ENCODE measurements at places on chromosomes 12 and 14.

DNA sequence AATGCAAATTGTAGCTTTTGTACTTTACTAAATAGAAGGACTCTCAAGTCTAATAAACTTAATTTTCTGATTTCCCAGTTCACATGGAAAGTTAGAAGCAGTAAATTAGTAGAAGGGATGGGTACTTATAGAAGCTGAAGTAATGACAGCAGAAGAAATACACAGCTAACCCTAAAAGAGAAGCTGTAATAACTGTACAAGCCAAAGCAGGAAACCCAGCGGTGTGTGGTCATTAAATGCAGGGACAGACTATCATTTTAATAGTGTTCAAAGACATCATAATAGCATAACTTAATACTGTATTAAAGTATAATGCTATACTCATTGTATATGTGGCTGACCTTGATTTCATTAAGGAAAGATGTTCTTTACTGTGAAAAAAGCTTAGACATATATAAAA is 74.9 kb downstream of the PCNX1 start:
- no peak for DNase-seq

DNA sequence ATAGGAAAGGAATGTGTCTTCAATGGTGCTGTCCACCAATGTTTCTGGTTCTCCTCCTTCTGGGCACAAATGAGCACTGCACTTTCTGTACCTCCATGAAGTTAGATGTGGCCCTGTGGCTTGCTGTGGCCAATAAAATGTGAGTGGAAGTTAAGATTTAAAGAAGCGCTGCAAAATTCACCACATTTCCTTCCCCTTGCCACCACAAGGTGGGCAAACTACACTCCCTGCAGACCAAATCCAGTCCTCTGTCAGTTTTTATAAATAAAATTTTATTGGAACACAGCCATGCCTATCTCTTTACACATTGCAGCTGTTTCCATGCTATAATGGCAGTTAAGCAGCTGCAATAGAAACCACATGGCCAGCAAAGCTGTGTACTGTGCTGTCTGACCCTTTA is 141.4 kb upstream of the TMPO start:
- DNase-seq, result no peak

DNA sequence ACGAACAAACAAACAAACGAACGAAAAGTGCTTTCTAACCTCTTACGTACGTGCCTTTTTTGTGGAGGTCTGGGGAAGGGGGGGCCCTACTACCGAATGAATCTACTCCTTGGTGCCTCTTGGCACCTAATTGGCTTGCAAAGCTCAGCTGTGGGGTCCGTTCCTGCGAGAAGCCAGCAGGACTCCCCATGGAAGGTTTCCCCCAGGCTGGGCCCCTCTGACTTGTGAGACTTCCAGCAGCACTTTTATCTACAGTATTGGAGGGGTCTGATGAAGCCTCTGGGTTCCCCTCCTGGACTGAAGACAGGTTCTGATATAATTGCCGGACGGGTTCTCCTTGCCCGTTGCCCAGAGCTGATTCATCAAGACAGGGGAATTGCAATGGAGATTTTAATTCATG is 1.2 kb upstream of the TMEM106C start:
- no peak for DNase-seq

DNA sequence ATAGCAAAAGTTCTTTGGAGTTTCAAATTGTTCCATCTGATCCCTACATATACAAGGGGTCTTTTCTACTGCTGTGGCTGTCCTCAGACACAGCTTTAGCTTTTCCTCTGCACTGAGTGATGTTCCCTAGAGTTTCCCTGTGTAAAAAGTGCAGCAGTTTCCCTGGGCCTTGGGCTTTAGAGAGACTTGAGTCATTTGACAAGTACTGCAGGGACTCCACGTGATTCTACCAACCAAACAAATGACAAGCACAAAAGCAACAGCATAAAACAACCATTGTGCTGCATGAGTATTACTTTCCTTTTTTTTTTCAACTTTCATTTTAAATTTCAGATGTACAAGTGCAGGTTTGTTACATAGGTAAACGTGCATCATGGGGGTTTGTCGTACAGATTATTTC is 272.8 kb downstream of the PDZRN4 start:
- DNase-seq, result no peak

DNA sequence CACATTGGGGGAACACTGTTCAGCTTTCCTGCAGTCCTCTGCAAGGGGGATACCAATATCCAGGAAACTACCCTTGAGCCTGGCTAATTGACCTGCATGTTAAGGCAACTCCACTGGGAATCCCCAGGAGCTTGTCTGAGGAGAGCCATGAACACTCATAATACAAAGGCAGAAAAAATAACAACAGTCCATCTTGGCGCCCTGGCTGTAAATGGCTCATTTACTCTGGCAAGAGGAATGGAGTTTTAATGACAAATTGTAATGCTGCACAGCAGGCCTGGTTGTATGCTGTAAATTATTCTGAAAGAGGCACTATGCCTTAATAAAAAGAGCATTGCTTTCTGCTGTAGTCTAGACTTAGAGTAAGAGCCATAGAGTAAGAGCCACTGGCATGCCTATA is 58.3 kb downstream of the SLC8A3 start:
- no peak for DNase-seq

DNA sequence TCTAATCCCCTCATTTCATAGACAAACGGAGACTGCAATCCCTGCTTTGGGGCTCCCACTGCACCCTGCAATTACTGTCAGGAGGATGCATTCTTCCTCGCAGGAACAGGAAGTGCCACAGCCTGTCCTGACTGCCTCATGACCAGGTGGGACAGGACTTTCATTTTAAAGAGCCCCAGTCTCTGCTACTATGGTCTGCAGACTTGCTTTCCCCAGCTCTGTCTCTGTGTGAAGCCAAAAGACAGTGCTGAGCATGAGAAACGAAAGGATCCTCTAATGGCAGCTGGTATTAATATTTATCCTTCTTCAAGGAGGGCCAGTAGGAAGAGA is 60.0 kb upstream of the PNMA1 start:
- no peak for DNase-seq

- DNase-seq, result no peak
Measured at GRCh38 chr14:78848234-78848820, 678.2 kb downstream of the NRXN3 start.

- DNase-seq, result no peak
Measured at GRCh38 chr12:132222096-132222807, 78.0 kb downstream of the NOC4L start.

GRCh38 chr14:37201724-37202123 is 4.0 kb downstream of the MIPOL1 start:
- no peak for DNase-seq

DNA sequence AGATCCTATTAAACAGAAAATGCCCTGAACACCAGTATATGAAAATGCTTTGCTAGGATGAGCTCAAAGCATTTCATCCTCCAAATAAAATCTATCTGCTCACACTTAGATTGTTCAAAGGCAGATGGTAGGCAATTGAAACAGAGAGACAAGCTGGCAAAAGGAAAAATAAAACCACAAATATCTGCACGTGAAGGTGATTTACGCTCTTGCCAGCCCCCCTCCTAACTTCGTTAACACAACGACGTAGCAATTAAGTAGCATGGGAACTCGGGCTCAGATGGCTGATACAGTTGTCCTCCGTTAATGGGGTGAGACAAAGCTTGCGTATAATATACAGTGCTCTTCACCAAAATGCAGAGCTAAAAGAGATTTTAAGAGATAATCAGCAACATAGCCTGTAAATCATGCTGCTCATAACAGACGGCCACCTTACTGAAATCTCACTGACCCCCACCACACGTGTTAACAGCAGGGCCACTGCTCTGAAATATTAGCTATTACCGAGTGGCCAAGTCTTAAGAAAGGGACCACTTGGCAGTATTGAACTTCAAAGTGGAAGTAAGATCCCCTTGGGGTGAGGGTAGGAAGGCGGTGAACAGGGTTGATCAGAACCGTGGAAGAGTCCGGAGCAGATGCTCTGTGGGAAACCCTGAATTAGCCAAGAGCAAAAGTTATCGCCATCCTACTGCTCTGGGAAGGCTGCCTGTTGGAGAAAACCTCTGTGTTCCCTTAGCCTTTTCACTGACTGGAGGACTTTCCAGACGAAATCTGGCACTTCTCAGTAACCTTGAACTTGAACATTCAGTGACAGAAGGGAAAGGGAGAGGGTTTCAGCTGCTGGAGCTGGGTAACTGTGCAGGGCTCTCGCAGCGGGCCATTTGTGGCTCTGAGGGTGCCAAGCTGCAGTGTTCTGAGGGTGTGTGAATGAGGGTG is 23.1 kb downstream of the ETV6 start:
- DNase-seq, result no peak

DNA sequence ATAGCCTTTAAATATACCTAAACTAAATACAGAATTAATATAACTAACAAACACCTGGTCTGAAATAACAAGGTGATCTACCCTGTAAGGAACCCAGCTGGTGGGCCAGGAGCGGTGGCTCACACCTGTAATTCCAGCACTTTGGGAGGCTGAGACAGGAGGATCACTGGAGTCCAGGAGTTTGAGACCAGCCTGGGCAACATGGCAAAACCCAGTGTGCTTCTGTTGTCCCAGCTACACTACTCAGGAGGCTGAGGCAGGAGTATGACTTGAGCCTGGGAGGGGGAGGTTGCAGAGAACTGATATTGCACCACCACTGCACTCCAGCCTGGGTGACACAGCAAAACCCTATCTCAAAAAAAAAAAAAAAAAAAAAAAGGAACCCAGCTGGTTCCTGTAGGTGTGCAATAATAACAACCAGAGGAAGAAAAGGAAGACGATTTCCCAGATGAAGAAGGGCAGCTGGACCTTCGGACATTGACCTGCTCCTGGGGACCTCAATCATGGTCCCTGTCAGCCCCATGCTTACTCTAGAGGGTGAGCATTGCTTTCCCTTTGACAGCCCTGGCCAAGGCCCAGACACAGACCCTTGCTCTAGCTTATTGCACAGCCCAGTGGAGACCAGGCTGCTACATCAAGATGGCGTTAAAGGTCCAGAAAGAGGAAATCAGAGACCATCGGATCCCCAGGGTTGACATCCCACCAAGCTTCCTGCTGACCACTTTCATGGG is 5.4 kb downstream of the FOS start:
- DNase-seq, result peak; percentile 87

GRCh38 chr12:88553941-88554658 is 26.2 kb downstream of the KITLG start:
- no peak for DNase-seq

- no peak for DNase-seq
Measured at GRCh38 chr12:53561590-53561953, 54.3 kb upstream of the NPFF start.

- DNase-seq, result no peak
Measured at GRCh38 chr14:75491376-75491978, 30.8 kb upstream of the BATF start.

GRCh38 chr14:75980856-75981255 is 939 bp downstream of the TGFB3 start:
- no peak for DNase-seq

DNA sequence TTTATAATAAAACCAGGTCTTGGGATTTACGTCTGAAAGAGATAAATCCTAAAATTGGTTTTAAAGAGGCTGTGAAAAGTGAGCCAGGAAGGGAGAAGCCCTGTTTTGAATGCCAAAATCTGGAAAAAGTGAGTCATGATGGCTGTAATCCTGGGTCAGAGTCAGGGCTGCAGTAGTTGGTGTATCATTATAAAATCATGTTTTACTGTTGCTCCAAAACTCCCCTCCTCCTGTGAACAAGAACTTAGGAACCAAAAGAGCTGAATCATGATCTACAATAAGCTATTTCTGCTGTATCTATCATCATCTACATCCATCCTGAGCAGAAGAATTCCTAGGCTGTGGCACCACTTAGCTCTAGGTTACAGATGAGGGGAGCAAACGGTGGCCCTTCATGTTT is 79.3 kb downstream of the LMO3 start:
- DNase-seq, result no peak

DNA sequence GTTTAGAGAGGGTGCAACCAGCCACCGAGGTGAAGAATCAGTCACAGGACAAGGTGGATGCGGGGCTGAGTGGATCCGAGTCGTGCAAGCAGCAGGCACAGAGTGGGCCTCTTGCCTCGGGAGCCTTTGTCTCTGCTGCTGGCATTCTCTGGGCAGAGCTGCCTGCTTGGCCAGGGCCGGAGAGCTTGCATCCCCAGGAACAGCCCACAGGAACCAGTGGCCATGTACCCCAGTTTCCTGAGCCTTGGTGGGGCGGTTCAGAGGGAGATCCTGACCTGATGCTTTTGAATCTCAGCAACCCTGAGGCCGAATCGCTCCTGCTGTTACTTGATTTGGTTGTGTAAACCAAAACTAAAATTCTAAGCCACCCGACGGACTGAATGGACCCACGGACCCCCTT is 50.1 kb upstream of the EIF5 start:
- DNase-seq, result no peak

DNA sequence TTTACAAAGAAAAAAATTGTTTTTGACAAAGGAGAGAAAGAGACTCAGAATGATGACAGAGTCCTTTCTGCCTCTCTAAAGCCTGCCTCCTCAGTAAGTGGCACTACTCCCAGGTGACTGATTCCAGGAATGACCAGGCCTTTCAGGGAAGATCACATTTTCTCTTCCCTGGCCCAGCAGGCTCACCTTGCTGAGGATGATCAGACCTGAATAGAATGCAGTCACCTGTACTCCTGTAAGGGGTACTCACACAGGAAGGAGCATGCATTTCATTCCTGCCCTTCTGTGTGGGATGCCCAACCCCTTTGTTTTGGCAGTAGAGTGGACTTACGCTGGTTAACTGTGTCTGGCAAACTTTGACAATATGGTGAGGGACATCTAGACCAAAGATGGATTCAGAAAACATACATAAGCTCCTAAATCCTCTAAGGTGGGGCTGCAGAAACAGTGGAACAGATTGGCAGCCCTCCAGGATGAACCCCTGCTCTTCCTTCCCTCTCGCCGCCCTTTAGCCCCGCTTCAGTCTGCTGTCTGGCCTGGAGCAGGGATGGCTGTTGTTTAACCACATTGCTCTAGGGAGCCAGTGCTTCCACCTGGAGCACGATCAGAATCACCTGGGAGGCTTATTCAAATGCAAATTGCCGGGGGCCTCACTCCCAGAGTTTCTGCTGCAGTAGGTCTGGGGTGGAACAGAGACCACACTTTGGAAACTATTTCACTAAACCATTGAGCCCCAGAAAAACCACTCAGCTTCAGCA is 29.8 kb downstream of the ERG28 start:
- no peak for DNase-seq

GRCh38 chr12:4228122-4228580 is 45.4 kb upstream of the CCND2 start:
- no peak for DNase-seq

GRCh38 chr12:114684098-114684869 is at the start of gene TBX3:
Gene TBX3, minus strand, starts transcription at chr12:114684175. Its CDS starts 975 bp downstream, at chr12:114683200.
- peak; percentile 98 for DNase-seq

GRCh38 chr12:131034631-131035244 is 81.0 kb downstream of the ADGRD1 start:
- DNase-seq, result no peak
